ENCODE measurements at places on chromosomes 13 and 19.

DNA sequence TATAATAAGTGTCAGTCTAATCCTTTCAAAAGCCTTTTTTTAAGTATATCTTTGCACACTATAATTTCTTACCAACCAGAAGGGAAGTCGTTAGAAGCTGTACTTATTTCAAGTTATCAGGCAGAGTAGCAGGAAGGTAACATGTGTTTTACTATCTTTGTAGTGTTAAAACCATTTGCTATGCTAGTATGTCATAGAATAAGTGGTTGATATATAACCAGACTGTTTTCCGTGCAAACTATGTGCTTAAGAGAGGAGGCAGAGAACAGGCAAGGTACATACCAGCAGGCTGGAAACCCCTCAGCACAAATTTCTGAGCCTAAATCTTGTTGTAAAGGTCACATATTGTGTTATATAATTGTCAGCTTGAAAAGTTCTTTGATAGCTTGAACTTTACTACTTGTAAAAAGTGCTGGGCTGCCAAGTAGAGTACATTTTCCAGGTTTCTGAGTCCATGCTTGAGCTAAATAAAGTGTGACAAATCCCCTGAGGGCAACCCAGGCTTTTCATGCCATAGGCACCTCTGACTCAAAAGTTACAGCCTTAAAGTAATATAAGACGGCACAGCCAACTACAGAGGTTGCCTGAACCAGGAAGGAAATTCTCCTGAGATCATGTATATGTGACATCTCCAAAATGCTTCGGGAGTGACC lies 1297.4 kb downstream of the PCDH9 start:
- DNase-seq = no peak

- peak; percentile 8 for DNase-seq
Measured at GRCh38 chr13:113855931-113856715, 7.8 kb downstream of the GAS6 start.

DNA sequence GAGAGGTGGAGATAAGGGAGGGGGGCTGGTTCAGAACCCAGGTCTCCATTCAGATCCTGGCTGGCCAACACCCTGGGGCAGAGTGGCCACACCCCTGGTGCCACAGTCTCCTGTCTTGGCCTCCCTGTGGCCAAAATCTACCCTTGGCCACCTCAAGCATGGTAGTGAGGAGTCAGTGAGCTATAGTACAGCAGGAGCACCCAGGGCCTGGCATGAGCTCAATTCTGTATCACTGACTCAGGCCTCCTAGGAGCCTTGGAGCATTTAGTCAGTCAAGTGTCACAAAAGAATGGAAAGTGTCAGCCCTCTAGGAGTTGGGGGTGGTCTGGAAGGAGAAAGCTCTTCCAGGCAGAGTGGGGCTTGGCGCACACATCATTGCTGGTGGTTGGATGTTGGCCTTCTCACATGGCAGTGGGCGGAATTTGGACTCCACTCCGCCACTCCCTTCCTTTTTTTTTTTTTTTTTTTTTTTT lies 6.6 kb upstream of the CD79A start:
- DNase-seq = no peak

DNA sequence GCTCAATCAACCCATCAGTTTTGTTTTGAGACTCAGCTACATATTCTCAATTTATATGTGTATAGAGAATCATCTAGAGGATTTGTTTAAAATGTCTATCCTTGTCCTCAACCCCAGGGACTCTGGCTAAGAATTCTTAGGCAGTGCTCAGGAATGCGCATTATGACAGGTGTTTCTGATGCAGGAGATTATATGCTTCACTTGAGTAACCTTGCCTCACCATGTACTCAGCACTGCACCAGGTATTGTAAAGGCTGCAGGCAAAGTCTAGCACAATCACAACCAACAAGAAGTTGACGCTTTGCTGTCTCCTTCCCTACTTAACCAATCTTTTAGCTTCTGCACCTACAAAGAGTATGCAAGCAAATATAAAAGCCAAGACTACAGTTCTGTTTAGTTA lies 79.6 kb downstream of the LACC1 start:
- DNase-seq = no peak

DNA sequence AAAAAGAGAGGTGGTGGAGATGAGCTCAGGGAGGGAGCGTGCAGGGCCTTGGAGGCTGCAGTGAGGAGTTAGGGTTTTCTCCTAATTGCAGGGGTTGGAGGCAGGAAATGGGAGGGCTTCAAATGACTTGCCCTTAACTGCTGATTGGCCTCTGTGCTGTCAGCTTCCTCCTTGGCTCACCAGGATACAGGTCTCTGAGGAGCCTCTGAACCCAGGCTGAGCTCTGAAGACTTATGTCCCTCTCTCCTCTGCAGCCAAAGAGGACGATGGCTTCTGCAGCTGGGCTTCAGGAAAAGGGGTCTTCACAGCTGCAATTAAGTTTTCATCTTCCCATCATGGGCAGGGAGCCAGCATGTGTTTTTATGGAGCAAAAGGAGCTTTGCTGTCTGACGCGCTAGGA lies 6.7 kb upstream of the RANBP3 start:
- DNase-seq = no peak

- no peak for DNase-seq
Measured at GRCh38 chr19:32238076-32238475, 107.3 kb upstream of the ZNF507 start.

DNA sequence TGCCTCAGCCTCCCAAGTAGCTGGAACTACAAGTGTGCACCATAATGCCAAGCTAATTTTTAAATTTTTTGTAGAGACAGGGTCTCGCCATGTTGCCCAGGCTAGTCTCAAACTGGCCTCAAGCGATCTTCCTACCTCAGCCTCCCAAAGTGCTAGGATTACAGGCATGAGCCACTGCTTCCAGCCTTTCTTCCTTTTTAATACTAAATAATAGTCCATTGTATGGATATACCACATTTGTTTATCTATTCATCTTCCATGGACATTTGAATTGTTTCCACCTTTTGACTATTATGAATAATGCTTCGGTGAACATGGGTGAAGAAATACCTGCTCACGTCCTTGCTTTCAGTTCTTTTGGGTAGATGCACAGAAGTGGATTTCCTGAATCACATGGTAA lies 24.4 kb downstream of the GARRE1 start:
- DNase-seq = no peak

- no peak for DNase-seq
Measured at GRCh38 chr19:57887195-57887941, 1.5 kb downstream of the ZNF814 start.

DNA sequence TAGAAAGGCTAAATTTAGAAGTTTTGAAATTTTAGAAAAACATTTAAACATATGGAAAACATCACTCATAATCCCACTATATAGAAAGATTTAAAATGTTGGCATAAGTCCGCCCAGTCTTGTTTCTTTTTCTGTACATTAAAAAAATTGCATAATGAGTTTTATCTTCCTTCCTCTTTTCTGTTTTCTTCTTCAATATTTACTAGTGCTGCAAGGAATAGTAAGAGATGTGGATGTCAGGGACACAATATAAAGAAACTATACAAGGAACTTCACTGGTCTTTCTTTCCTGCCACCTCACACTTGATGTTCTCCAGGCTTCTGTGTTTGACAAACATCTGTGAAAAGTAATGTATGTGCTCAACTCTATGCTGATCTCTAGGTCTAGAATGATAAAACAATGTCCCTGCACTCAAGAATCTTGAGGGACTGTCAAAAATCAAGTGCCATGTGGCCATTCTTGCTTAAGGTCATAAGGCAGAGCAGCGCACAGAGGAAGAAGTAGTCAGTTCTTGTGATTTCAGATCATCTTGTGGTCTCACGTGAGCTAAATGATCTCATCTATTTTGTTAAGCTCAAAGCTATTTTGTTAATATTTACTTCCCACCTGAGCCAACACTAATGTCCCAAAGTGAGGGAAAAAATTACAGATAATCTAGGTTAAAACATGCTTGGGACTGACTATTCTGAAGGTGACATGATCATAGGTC lies 186.9 kb upstream of the OBI1 start:
- no peak for DNase-seq
